Testis (tissue), 5 donors: ENCODE measurements at places on chromosomes 16 and 17. TPM values are rescaled to one million over a fixed set of nuclear protein-coding genes. Genes with fewer than 3 reads are reported as not detected.

DNA sequence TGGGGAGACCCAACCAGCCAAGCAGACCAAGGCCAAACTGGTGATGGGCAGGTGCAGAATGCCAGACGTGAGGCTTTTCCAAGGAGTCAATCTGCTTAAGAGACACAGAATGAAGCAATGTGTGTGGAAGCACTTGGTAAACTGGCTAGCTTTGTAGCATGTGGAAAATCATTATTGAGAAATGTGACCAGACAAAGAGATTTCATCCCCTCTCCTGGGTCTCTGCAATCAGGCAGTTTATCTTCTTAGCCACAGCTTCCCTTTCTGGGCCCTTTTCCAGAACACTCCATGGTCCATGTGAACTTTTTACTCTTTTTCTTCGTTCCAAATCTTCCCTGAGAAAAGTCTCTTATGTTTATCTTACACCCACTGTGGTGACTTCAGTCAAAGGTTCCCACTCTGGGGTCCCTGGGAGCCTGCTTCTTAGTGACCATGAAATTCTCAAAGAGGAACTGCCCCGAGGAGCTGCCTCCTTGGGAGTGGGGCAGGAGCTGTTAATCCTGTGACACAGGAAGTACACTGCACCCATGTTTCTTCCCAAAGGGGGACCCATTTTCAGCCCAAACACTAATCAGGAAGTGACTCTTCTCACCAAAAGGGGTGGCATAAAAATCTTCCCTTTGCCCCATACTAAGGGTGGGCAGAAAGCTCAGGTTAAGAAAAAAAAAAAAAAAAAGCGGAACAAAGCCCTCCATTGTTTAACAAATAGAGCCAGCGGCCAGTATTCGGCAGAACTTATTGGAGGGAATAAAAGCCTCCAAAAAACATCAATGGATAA lies 346.2 kb upstream of the ASIC2 start:
- H3K4me3 ChIP-seq = no peak overlapping the region
- no peaks in the 10 kb centered on the region for H3K27me3 ChIP-seq
- H3K27ac ChIP-seq = no peak overlapping the region

GRCh38 chr17:56908001-56908542 lies 5.8 kb downstream of the TRIM25 start:
- no peaks in the 10 kb centered on the region for H3K36me3 ChIP-seq
- H3K4me1 ChIP-seq = peaks cover 31% of the 10 kb centered on the region
- no peak overlapping the region for H3K27ac ChIP-seq

DNA sequence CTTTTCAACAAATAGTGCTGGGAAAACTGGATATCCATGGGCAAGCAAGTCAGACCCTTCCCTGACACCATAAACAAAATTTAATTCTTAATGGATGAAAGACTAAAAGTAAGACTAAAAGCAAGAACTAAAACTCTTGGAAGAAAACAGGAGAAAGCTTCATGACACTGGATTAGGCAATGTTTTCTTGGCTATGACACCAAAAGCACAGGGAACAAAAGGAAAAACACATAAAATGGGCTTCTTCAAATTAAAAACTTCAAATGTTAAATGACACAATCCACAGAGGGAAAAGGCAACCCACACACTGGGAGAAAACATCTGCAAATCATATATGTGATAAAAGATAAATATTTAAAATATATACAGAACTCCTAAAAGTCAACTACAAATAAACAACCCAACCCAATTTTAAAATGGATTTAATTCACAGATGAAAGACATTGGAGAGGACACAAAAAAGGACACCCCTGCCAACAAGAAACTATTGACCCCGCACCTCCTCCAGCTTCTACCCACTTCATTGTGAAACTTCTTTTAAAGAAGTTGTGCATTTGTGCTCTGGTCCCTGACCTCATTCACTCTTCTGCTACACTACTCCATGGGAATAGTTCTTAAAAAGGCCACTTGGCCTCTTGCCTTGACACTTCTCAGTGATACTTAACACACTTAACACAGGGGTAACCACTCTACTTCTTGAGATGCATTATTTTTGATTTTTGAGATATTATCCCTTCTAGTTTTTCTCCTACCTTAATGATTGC lies 80.3 kb downstream of the TRIM37 start:
- H3K27ac ChIP-seq = no peak overlapping the region
- no peaks in the 10 kb centered on the region for H3K4me1 ChIP-seq
- no peak for DNase-seq
- no peak overlapping the region for H3K4me3 ChIP-seq

- no peak overlapping the region for H3K4me3 ChIP-seq
- no peak for DNase-seq
- H3K36me3 ChIP-seq = no peaks in the 10 kb centered on the region
- H3K27me3 ChIP-seq = peaks cover 4% of the 10 kb centered on the region
Measured at GRCh38 chr17:48622857-48623256, 3.3 kb downstream of the HOXB9 start.

RNF227 gene
- total RNA-seq = 16.2 TPM

GRCh38 chr17:48915459-48916282 lies 7.5 kb downstream of the UBE2Z start:
- peaks cover 3% of the 10 kb centered on the region for H3K4me1 ChIP-seq
- H3K36me3 ChIP-seq = no peaks in the 10 kb centered on the region
- H3K4me3 ChIP-seq = no peak overlapping the region
- no peak overlapping the region for H3K27ac ChIP-seq
- H3K27me3 ChIP-seq = no peaks in the 10 kb centered on the region
